ENCODE measurements at places on chromosomes 2 and 18. TPM values are rescaled to one million over a fixed set of nuclear protein-coding genes. Genes with fewer than 3 reads are reported as not detected.

Gene C2orf68
- 32.6 TPM for total RNA-seq

Gene MATN3
- 1.3 TPM for total RNA-seq

Gene RFX8
- not detected for total RNA-seq

Gene MARCHF4
- total RNA-seq: not detected

Gene METTL8
- total RNA-seq: 15.5 TPM

Gene MYO7B
- not detected for total RNA-seq

Gene HS6ST1
- 26.1 TPM for total RNA-seq

Gene PHOSPHO2
- total RNA-seq: 3.8 TPM

Gene RELCH
- total RNA-seq: 26.9 TPM

Gene LONRF2
- total RNA-seq: 0.83 TPM

Gene PNO1
- 19.3 TPM for total RNA-seq

Gene NXPH2
- 10.5 TPM for total RNA-seq

Gene C1QL2
- total RNA-seq: 0.30 TPM

Gene SULT1C4
- 9.3 TPM for total RNA-seq

Gene CCDC74A
- 20.6 TPM for total RNA-seq

Gene CXCR1
- not detected for total RNA-seq

Gene PRSS56
- not detected for total RNA-seq

Gene NCKAP5
- 0.21 TPM for total RNA-seq

Gene REG3G
- not detected for total RNA-seq

Gene FOXD4L1
- 1.2 TPM for total RNA-seq

Gene EIF2AK3
- 14.1 TPM for total RNA-seq

Gene RAB27B
- total RNA-seq: 0.14 TPM

Gene TBC1D8
- 23.2 TPM for total RNA-seq

Gene TMEM247
- not detected for total RNA-seq

Gene VWA3B
- 0.09 TPM for total RNA-seq

Gene CFAP210
- total RNA-seq: not detected

Gene RIT2
- not detected for total RNA-seq

Gene SRD5A2
- 0.06 TPM for total RNA-seq

Gene EVX2
- total RNA-seq: 0.11 TPM

Gene PLEKHH2
- 1.0 TPM for total RNA-seq

Gene DUSP2
- 0.89 TPM for total RNA-seq

Gene ANKRD29
- 0.77 TPM for total RNA-seq

Gene CNTNAP5
- 0.03 TPM for total RNA-seq

Gene ALK
- total RNA-seq: 0.88 TPM

Gene GALR1
- total RNA-seq: not detected

Gene BMP10
- total RNA-seq: 0.95 TPM

Gene RGPD3
- 0.45 TPM for total RNA-seq

Gene NT5C1B
- not detected for total RNA-seq

Gene GCG
- not detected for total RNA-seq

Gene DSG1
- total RNA-seq: not detected

Gene NETO1
- 3.6 TPM for total RNA-seq

Data from cardiac muscle cell (in vitro differentiated cells and primary cell).